ENCODE measurements at places on chromosomes 6 and 20. TPM values are rescaled to one million over a fixed set of nuclear protein-coding genes. Genes with fewer than 3 reads are reported as not detected.

The IPCEF1 gene
- 0.10 TPM for polyA plus RNA-seq

The TMEM200A gene
- 0.15 TPM for polyA plus RNA-seq

The IFT52 gene
- 6.3 TPM for polyA plus RNA-seq

The EMILIN3 gene
- polyA plus RNA-seq: 3.3 TPM

The GINS1 gene
- 0.15 TPM for polyA plus RNA-seq

The DCDC2 gene
- not detected for polyA plus RNA-seq

The CCDC167 gene
- 76.7 TPM for polyA plus RNA-seq

The TINAG gene
- polyA plus RNA-seq: 0.15 TPM

The TLDC2 gene
- polyA plus RNA-seq: not detected

The MCCD1 gene
- not detected for polyA plus RNA-seq

The HLA-DMA gene
- polyA plus RNA-seq: 20.4 TPM

The EXOC2 gene
- 4.4 TPM for polyA plus RNA-seq

DNA sequence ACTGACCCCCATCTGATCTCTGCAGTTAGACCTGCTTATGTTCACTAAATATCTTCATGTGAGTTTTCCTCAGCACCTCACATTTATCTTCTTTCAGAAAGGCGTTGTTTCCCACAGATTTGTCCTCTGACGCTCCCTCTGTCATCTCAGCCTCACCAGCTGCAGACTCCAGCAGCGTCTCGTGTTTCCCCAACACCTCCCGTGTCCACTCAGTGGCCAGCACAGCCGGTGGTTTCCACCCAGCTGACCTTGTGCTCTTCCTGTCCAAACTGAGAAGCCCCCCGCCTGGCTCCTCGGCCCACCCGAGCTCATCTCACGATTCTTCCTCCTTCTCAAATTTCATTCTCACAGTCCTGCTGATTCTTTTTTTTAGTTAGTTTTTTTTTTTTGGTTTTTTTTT lies 12.5 kb downstream of the ERMARD start:
- DNase-seq: no peak

- no peak for DNase-seq
Observed at GRCh38 chr6:22807818-22808217, 238.5 kb downstream of the HDGFL1 start.

GRCh38 chr6:87807475-87807874 lies 105.4 kb upstream of the AKIRIN2 start:
- no peak for DNase-seq

GRCh38 chr20:9342651-9343050 lies 171.7 kb upstream of the LAMP5 start:
- no peak for DNase-seq

- no peak for DNase-seq
Observed at GRCh38 chr20:31551163-31552081, 37.2 kb downstream of the HM13 start.

- DNase-seq: no peak
Observed at GRCh38 chr6:137690034-137690433, 177.0 kb upstream of the TNFAIP3 start.

DNA sequence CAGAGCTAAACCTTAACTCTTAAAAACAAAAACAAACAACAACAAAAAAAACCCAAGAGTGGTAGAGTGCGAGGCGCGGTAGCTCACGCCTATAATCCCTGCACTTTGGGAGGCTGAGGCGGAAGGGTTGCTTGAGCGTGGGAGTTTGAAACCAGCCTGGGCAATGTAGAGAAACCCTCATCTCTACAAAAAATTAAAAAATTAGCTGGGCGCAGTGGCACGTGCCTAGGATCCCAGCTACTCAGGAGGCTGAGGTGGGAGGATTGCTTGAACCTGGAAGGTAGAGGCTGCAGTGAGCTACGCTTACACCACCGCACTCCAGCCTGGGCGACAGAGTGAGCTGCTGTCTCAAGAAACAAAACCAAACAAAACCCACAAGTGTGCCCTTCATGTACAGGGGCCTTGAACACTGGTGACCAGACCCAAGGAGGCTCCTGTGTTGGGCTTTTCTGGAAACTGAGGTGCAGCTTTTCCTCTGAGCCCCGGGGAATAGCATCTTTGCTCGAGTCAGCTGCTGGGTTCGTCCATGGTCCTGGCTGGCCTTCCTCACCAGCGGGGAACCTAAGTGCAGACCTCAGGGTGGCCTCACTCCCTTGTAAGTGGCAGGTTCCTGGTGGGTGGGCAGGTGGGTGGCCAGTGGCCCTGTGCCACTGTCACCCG lies 39.9 kb downstream of the PYGB start:
- DNase-seq: no peak

DNA sequence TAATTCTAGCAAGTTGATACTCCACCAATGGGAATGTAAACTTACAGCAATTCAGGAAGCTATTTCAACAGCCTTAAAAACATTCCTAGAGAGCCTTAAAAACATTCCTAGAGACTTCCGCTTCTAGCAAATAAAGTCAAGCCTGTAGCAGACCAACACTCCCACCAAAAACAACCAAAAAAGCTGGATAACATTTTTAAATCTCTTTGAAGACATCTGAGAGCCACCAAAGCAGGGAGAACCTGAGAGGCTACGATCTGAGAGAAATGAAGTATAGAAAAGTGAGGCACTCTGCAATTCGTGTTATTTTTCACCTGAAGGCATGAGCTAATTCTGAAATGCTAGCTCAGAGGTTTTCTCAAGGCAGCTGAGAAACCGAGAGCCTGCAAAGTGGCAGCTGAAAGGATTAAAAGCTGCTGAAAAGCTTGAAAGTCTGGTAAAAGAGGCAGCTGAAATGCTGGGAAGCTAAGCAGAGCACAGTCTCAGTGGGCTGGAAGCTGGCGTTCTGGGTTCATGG lies 20.9 kb downstream of the GPR63 start:
- DNase-seq: no peak

DNA sequence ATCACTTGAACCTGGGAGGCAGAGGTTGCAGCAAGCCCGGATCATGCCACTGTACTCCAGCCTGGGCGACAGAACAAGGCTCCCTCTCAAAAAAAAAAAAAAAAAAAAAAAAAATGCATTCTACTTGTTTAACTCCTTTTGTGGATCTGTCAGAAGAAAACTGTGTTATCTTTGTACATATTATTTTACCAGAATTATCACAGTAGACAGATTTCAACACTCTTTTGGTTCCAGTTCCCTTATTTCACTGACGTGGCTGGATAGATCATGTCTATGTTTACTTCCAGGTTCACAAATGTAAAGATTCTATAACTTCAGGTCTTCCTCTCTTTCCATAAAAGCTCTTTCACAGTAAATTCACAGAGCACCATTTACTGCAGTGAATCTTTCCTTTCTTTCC lies 18.4 kb downstream of the NUDT3 start:
- no peak for DNase-seq

GRCh38 chr20:17023806-17024205 lies 203.0 kb upstream of the PCSK2 start:
- DNase-seq: no peak

DNA sequence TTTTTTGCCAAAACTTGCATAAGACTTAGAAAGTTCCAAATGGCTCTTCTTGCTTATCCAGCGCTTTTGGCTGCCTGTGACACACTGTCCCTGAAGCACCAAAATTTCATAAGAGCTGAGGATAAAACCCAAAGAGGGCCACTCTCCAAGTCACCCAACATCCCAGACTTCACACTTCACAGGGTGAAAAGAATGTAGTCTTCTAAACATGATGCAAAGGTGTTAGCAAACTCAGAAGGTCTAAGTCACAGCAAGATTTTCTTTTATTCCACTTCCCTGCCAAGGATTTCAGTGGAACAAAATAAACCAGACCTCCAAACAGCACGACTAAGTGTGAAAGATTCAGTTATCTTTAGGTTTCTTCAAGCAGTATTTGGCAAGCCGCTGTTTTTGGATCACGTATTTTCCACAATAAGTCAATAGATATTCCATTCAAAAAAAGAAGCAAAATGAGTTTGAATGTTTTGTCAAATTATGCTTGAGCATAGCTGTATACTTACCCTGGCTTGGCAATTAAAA lies 44.6 kb upstream of the CD93 start:
- no peak for DNase-seq

- DNase-seq: no peak
Observed at GRCh38 chr6:100889351-100889750, 8.2 kb upstream of the ASCC3 start.

- DNase-seq: no peak
Observed at GRCh38 chr6:149147938-149148718, 169.4 kb upstream of the TAB2 start.

GRCh38 chr20:45105317-45105716 lies 4.4 kb upstream of the KCNS1 start:
- no peak for DNase-seq

GRCh38 chr6:47069156-47069555 lies 27.0 kb upstream of the ADGRF1 start:
- no peak for DNase-seq

DNA sequence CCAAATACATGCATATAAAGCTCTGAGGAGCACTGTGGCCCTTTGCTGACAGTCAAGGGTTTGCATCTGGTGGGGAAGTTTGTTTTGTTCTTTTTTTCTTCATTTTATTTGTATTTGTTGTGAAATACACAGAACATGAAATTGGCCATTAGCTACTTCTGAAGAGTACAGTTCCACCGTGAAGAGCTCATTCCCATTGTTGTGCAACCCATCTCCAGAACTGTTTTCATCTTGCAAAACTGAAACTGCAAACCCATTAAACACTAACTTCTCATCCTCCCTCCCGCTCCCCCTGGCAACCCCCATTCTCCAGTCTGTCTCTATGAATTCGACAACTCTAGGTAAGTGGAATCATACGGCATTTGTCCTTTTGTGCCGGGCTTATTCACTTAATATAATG lies 231.3 kb downstream of the TFAP2C start:
- DNase-seq: no peak

DNA sequence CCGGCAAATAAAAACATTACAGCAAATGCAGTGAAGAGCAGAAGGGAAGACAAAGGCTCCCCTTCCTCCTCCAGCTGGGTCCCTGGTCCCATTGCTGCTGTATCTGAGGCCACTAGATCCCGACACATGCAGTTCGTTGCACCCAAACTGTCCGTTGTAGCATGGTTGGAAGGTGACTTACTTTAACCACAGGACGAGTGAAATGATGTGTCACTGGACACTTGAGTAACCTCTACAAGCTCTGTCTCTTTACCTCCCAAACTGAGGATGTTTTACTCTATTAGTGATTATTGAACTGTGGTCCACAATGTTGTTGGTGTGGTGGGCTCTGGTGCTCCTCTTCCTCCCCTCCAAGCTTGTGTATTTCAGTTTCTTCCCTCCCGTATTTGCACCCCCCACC lies 46.2 kb upstream of the ARMH2 start:
- DNase-seq: no peak

GRCh38 chr6:86936834-86937218 lies 502 bp upstream of the HTR1E start:
- no peak for DNase-seq

DNA sequence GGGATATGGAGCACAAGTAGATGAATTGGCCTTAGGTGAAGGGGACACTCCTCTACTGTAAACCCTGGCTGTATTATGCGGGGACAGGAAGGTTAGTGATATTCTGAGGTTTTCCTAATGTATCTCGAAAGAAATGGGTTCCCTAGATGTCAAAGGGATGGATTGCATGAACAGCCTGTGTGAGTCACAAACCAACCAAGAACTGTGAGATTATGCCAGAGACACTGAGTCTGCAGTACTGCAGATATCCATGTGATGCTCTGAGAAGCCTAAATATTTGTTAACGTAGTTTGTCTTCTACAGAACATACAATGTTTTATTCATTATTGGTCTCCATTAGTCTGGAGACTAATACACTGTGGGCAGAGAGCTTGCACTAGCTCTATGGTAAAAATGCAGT lies 182.2 kb downstream of the AKAP7 start:
- no peak for DNase-seq

GRCh38 chr6:32110632-32111031 lies 1.5 kb upstream of the TNXB start:
- peak; percentile 68 for DNase-seq

- DNase-seq: no peak
Observed at GRCh38 chr6:77095936-77096627, 367.2 kb downstream of the HTR1B start.

DNA sequence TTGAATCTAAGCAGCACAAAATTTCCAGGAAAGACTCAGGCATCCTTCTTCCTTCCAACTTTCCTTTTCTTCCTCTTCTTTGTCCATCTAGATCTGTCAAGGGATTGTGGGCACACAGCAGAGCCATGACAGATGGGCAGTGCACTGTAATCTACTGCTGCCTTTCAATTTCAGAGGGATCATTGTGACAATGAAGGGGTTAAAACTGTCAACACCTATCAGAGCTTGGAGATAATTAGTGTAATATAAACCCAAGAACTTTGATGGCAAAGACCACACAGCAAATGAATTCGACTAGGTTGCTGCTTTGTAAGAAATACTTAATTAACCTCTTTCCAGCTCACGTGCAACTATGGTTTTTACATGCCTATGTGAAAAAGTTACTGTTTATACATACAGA lies 55.0 kb downstream of the SAMD5 start:
- DNase-seq: no peak

DNA sequence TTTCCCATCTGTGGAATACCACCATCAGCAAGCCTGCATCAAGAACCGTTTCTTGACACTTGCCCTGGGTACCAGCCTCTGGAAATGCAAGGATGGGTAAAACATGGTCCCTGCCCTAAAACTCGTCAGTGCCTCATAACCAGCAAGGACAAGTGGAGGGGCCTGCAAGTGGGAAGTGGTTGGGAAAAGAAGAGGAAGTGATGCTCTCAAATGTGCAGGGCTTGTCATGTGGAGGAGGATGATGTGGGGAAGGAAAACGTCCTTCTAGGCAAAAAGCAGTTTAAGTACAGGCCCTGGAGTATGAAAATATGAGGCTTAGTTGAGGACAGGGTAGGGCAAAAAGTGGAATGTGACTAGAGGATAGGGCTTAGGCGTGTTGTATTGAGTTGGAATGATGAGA lies 19.0 kb downstream of the RREB1 start:
- DNase-seq: no peak

DNA sequence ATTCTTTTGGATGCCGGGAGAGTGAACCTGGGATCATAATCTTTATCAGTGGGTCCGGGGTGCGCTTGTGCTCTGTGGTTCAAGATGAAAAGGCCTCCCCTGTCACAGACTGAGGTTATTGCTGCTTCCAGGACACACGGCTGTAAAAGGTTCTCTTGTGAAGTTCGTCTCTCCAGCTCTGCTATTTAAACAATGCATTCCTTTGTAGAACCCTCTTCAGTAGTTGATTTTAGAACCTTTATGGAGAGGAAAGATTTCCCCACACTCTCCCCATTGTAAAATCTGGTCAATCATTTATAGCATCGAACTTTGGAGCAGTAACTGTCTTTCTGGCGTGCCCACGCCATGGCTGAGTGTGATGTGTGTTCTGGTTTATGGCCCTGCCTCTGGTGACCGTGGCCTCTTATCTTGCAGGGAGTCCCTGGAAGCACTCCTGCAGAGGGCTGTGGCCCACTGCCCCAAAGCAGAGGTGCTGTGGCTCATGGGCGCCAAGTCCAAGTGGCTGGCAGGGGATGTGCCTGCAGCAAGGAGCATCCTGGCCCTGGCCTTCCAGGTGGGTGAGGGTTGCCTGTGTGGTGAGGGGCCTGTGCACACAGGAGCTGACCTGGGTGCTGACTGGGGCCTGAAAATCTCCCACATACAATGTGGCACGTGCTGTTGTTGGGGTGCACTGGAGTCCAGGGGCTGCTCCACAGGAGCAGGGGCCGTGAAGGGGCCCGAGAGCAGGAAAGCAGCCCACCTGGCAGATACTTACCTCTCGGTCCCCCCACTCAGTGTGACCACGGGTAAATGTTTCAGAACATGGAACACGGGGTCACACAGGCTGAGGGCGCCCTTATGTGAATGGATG lies 11.6 kb upstream of the C20orf204 start:
- no peak for DNase-seq

Measured in heart left ventricle (tissue), 16 donors.